BJ (cell line): ENCODE measurements at places on chromosomes 1 and 21.

DNA sequence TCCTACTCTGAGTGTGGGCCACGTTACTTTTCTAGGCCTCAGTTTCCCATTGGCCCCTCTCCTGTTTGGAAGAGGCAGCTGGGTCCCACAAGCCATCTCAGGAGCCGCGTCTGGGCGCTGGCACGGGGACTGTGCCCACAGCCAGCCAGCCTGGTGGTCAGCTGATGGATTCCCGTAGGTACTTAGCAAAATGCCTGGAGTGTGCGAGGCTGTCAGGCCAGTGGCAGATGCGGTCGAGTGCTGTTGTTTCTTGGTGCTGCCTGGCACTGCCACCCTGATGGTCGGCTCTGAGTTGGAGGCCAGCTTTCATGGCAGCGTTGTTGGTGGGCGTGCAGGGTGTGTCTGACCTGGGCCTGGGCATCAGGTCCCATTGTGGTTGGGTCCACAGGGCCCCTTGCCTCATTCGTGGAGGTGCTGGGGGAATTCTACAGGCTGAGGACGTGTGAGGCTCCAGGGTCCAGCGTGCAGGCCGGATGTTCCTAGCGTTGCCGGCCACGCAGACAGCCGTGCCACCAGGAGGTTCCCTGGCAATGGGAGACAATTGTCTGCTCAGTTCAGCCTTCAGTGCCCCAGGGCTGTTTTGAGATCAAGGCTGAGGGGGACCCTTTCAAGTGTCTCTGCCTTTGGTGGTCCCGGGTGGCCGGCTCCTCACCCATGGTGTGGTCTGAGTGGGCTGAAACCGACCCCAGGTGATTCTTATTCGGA, 20.9 kb downstream of the SKI start:
- DNase-seq: no peak

- no peak for DNase-seq
Measured at GRCh38 chr1:27517907-27518718, 28.1 kb upstream of the WASF2 start.

GRCh38 chr1:115641762-115642167, at the start of gene VANGL1:
TSS of gene VANGL1 (plus strand) at chr1:115641970. CDS start at chr1:115651414, 9,444 bp downstream.
- DNase-seq: no peak

- DNase-seq: no peak
Measured at GRCh38 chr1:53502641-53503432, 43.6 kb downstream of the DMRTB1 start.
